ENCODE measurements at places on chromosomes 16 and 17.

- DNase-seq, result no peak
Measured at GRCh38 chr16:28164140-28164539, 47.6 kb downstream of the XPO6 start.

GRCh38 chr16:83701494-83701893, 106.3 kb upstream of the HSBP1 start:
- DNase-seq, result no peak

GRCh38 chr16:54935266-54935968, 4.8 kb downstream of the IRX5 start:
- DNase-seq, result no peak

- peak; percentile 27 for DNase-seq
Measured at GRCh38 chr17:78789663-78790181, 7.6 kb upstream of the CYTH1 start.

- DNase-seq, result no peak
Measured at GRCh38 chr17:17051791-17052461, 9.7 kb downstream of the MPRIP start.

GRCh38 chr17:2594722-2595599, 1.5 kb downstream of the PAFAH1B1 start:
- DNase-seq, result no peak

GRCh38 chr17:65799454-65799853, 238.0 kb upstream of the AXIN2 start:
- no peak for DNase-seq

DNA sequence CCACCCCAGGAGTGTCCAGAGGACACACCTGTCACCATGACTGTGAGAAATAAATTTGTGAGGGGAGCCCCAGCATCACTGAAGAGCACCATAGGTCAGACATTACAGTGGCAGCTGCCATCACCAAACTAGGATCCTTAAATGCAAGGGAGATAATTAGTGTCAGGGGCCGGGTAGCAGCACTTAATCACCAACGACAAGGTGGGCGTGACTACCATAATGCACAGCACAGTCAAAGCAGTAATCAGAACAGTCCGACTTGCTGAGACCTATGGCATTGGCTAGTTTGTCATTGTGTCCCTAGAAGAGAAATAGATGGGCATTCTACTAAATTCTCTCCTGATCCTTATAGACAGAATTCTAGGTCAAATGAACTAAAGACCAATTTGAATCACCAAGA, 856.7 kb upstream of the GOT2 start:
- no peak for DNase-seq

DNA sequence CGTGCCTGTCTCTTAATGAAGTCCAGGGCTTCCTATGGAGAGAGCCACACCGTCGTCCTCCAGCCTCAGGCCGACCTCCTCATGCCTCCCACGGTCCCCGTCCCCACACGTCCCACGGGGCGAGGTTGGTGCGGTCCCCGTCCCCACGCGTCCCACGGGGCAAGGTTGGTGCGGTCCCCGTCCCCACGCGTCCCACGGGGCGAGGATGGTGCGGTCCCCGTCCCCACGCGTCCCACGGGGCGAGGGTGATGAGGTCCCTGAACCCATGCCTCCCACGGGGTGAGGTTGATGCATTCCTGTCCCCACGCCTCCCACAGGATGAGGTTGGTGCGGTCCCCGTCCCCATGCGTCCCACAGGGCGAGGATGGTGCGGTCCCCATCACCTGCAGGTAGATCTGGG, 20.9 kb downstream of the GALNS start:
- DNase-seq, result no peak

GRCh38 chr17:62891659-62892058, 74.4 kb upstream of the TANC2 start:
- no peak for DNase-seq

DNA sequence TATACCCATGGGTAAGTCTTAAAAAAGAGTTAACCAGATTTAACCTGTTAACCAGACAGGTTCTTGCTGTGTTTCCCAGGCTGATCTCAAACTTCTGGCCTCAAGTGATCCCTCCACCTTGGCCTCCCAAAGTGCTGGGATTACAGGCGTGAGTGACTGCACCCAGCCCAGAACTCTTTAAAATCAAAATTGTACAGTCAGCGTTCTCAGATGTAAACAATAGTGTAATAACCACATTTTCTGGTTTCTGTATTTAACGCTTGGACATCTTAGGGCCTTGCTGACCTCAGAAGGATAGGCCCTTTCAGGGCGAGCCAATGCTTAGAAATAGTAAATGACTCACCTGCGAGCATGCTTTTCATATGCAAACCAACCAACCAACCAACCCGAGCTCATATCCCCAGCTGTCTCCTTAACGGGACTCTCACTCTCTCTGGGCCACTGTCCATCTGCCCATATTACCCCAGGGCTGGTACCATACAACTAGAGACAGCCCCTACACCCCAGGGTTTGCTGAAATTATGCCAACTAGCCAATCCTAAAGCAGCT, 415.0 kb upstream of the XYLT1 start:
- DNase-seq, result no peak

GRCh38 chr16:56349086-56349415, 76.3 kb downstream of the AMFR start:
- no peak for DNase-seq

GRCh38 chr16:11672206-11673090, 4.2 kb downstream of the SNN start:
- no peak for DNase-seq

DNA sequence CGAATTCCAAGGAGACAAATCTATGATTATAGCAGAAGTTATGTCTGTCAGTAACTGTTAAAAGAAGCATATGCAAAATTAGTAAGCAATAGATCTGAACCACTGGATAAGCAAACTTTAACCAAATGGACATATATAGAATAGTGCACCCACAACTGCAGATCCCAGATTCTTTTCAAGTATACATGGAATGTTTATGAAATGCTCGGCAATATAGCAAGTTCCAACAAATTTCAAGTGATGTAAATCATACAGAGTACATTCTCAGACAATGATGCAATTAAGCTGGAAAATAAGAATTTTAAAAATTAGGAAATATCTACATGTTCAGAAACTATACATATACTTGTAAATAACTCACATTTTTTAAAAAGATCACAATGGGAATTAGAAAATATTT, 8.4 kb upstream of the HELZ start:
- no peak for DNase-seq

DNA sequence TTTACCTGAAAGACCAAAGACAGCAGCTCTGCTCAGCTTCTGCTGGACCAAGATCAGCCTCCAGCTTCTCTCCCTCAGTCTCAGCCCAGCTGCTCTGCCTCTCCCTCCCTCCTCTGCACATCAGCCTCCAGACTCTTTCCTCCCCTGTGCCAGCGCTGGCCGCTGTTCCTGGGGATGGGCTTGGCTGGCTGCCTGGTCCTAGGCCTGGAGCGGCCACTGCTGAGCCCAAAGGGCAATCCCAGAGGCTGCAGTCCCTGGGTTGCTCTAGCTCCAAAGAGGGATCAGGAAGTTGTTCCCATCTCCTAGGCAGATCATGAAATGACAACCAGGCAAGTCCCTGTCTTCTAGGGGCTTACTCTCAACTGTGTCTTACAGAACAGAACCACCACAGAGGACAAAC, 31.3 kb downstream of the DCUN1D3 start:
- DNase-seq, result no peak

DNA sequence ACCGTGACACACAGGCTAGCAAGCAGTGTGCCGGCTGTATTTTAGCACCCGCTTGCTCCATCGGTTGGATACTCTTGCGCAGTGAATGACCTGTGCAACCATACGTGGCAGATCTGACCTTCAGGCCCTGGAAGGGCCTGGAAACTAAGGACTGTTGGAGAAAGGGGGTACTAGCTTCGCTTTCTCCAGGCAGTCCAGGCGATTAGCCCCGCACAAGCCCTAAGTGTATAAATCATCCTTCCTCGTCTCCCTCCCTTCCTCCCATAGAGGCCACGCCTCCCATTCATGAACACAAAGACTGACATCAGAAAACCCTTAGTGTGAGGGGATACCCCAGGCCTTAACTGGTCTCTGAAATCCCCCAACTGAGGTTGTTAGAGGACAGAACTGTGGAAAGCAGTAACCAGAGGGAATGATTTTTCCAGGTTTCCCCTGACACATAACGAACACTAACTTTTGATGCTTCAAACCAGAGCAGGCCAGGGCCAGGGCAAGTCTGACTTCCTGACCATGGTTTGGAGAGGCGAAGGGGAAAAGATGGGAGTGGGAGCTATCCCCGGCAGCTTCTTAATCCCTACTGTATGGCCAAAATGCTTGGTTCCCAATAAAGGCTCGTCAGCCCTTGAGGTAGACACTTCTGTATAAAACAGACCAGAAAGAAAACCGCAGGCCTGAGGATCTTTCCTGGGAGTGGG, 1.4 kb upstream of the DYNLL2 start:
- DNase-seq, result no peak

DNA sequence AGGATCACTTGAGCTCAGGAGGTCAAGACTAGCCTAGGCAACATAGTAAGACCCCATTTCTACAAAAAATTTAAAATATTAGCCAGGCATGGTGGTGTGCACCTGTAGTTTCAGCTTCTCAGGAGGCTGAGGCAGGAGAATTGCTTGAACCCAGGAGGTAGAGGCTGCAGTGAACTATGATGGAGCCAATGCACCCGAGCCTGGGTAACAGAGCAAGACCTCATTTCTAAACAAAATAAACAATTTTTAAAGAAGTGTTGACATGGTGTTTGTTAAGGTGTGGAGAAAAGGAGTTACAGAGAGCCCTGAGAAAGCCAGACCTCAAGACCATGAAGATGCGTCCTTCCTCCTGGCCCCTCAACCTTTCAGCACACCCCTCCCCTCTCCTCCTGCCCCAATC, 37.6 kb upstream of the C1QL1 start:
- DNase-seq, result no peak

DNA sequence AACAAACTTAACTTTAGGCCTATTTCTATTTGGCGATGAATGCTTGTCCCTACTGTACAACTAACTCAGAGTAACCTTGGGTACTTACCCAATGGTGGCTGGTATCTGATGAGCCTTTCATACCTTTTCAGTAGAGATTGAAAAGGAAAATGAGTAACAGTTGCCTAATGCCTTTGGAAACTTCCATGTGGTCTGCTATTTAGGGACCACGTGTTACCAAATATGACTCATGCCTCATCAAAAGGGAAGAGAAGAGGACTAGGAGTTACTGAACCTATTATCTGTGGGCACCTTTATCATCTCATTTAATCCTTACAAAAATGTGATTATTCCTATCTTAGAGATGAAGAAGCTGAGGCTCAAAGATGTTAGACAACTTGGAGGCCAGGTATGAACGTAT, 8.1 kb downstream of the MYOCD start:
- no peak for DNase-seq

- no peak for DNase-seq
Measured at GRCh38 chr16:25690552-25691143, 1.1 kb upstream of the HS3ST4 start.

GRCh38 chr16:60031740-60032139, 1297.6 kb upstream of the GOT2 start:
- DNase-seq, result peak; percentile 0

DNA sequence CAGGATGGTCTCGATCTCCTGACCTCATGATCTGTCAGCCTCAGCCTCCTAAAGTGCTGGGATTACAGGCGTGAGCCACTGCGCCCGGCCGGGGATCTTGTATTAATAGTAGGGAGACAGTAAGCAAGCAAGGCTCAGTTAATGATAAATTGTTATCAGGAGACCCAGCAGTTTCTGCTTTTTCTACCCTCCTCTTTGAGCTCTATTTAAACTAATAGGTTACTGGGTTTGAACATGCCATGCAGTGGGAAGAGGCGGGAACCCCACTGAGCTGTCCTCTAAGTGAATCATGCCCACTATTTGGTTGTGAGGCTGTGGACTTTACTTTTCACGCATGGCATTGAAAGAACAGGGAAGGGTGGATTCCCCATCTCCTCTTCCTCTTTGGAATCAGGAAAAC, 223.9 kb downstream of the WWOX start:
- no peak for DNase-seq

DNA sequence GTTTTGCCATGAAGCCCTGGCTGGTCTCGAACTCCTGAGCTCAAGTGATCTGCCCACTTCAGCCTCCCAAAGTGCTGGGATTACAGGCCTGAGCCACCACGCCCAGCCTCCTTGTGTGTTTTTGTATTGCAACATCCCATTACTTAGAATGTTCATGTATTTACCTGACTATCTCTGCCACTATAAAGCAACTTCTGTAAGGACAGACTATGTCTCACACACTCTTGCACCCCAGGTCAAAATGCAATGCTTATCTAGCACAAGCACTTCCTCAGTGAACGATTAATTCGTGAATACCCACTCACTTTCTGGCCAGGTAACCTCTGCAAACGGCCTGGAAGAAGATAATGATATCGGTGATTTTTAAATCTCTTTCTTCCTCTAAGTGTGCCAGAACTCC, 82.6 kb downstream of the NDEL1 start:
- DNase-seq, result no peak

DNA sequence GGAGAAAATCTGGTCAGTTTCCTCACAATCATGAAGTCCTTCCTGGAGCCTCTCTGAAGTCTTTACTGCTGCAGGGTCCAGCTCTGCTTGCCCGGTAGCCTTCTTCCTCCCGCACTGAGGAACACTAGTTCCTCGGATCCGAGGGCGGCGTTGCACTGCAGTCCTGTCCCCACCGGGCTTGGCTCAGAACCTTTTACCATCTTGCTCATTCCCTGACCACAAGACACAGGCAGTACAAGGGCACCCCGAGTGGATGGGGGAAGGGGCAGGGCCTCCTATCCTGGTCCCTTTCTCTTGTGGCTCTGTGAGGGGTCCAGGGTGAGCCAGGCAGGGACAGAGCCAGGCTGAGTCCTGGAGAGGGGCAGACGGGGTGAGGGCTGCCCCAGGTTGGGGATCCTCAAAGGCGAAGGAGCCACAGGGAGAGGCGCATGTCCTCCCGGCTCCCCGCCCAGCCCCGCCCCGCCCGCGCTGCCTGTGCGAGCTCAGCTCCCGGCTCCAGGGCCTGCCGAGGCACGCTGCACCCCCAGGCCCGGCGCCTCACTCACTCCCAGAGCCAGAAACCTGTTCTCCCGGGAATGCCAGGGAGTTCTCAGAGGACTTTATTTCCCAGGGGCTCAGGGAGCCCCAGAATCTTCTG, 1.5 kb downstream of the FOXN1 start:
- DNase-seq, result no peak

- DNase-seq, result no peak
Measured at GRCh38 chr17:13421581-13422130, 180.1 kb downstream of the HS3ST3A1 start.

DNA sequence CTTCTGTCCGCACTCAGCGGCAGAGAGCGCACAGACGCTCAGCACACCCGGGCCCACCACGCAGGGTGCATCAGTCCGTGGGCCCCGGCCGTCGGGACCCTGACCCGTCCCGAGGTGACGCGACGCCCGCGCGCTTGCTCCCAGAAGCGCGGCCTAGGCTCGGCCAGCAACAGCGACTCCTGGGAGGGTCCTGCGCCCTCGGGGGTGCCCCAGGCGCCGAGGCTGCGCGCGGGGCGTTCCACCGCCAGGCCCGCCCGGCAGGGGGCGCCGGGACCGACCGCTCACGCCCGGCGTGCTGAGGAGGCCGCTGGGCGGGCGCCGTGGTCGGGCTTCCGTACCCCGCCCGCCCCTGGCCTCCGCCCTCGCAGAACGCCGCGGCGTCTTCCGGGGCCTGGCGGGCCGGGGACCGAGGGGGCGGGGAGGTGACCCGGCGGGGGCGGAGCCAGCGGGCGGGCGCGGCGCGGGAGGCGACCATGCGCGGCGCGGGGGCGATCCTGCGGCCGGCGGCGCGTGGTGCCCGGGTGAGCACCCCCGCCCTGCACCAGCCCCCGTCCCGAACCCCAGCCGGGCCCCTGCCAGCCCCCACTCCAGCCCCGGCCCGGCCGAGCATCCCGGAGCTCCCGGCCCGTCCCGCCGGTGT, at the start of gene CISD3:
Gene CISD3 (plus strand): TSS at position 456 of the 640 bp plus-strand sequence. CDS start 18 bp downstream, at position 474.
- no peak for DNase-seq

Measured in non-pigmented ciliary epithelial cell (primary cell).